ENCODE measurements at places on chromosomes 7 and 10.
A peak's percentile ranks its signal among the peaks of the same experiment; 100 is the strongest.

GRCh38 chr10:62735464-62736167 lies 68.9 kb upstream of the ADO start:
- DNase-seq: no peak

GRCh38 chr10:33100781-33101391 lies 142.9 kb upstream of the ITGB1 start:
- no peak for DNase-seq

GRCh38 chr10:85513436-85513835 lies 853.2 kb downstream of the GRID1 start:
- DNase-seq: no peak

GRCh38 chr10:86376403-86376802 lies 9.8 kb upstream of the GRID1 start:
- no peak for DNase-seq

DNA sequence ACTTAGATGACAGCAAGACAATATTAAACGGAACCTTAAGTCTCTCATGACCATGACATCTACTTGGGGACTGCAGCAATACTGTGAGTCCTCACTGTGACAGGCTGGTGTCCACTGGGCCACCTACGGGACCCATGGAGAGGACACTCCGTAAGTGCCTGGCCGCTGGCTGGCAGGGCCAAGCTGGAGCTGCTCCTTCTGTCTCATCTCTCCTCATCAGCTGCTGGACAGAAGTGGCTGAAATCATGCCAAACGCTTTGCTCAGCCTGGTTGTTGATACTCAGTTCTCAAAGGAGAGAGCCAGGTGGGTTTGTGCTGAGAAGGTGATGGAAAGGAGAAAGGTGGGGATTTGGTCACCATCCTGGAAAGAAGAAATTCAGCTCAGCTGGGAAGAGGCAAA lies 33.3 kb downstream of the AFAP1L2 start:
- no peak for DNase-seq

DNA sequence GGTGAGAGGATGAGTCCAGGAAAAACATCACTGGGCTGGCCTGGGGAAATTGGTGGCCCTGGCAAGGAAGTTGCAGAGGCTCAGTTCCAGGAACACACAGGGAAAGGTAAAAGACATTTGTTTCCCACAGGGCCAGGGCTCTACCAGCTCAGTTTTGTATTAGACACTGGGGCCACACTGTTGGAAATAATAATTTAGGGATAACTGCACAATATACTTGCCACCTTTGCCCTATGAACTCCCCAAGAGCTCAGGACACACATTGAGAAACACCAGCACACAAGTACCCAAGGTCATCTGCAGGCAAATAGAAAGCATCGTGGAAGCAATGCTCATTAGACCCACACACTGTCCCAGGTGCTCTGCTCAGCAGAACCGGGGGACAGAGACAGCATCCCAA lies 617.6 kb downstream of the PTPRN2 start:
- no peak for DNase-seq

DNA sequence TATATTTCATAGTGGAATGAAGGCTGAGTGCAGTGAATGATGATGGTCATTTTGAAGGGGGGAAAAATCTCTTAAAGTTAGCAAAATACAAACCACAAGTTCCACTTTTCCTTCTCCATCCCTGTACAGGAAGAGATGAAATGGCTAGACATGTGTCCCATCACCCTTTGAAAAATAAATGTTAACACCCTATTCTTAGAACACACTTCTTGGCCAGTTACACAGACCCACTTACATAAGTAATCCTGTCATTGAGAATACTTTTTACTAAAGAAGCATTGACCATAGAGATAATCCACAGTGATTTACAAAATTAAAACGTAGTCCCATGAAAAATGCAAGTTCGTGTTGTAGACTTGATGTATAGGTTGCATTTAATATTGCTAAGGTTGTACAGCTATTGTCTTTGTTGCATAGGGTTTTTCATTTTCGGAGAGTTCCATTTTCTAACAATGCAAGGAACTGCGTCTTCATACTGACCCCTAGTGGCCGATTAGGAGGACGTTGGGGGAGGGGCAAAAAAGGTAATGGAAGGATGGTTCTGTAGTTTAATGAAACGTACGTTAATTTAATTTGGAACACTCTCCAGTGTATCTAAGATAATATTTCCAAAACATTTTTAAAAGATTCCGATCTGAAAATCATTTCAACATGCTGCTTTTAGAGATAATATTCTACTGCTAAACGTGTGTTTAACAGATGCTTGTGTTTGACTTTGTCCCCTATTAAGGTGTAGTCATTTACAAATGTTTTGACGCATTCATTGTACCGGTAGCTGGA lies 60.9 kb downstream of the ARMC3 start:
- DNase-seq: peak; percentile 64

GRCh38 chr7:66815951-66816350 lies 75.4 kb downstream of the RABGEF1 start:
- DNase-seq: no peak

DNA sequence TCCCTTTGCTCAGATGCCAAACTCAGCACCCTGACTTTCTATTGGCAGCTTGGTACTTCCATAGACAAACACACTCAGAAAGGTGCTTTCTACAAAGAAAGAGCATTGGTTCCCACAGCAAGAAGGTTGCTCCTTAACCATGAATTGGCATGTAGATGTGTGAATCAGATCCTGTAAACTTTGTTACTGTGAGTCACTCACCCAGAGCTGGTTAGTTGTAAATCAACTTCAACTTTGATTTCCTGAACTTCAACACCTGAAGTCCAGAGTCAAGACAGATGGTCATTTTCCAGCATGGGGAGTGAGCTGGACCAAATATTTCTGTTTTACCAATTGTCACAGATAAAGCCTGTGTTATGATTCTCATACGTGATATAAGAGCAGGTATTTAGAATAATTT lies 797.2 kb downstream of the TNS3 start:
- no peak for DNase-seq

- no peak for DNase-seq
Observed at GRCh38 chr10:36801660-36802059, 323.7 kb upstream of the ANKRD30A start.

DNA sequence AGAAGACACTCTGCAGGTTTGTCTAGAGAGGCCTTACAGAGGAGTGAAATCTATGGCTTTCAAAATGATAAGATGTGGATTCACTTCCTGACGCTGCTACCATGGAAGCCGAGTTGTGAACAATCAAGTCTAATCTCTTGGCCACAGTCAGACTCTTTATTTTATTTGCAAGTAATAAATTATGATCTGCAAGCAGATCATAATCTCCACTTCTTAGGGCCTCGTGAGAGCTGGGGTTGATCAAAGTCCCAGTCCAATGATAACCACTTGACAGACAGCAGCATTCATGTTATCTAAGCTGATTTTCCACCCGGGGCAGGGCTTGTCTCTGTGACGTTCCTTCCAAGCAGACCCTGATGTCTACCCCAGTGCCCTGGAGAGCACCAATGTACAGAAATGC lies 776.4 kb upstream of the AUTS2 start:
- no peak for DNase-seq

- DNase-seq: peak; percentile 20
Observed at GRCh38 chr10:77643795-77644468, 6.3 kb upstream of the KCNMA1 start.

DNA sequence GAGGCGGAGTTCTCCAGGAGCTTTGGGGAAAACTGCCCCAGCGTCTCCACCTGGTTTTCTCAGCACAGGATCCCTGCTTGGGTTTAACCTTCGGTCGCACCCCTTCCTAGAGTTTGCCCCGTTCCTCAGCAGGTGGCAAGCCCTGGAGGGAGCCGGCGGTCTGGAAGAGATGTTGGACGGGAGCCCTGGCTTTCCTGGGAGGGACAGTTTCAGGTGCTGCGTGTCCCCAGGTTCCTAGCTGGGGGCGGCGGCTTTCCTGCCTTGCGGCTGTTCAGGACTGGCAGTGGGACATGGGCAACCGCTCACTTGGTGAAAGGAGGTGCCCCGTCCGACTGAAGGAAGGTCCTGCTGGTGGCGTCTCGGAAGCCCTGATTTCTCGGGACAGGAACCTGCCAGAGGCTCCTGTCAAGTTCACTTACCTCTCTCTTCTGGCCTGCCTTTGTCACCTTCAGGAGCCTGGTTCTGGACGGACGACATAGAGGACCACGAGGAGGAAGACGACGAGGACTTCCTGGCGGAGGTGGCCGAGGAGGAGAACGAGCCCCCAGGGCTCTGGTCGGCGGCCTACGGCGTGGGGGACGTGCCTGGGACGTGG lies 14.8 kb downstream of the ZNF316 start:
- no peak for DNase-seq

- no peak for DNase-seq
Observed at GRCh38 chr10:1345368-1345767, 289.2 kb downstream of the WDR37 start.

DNA sequence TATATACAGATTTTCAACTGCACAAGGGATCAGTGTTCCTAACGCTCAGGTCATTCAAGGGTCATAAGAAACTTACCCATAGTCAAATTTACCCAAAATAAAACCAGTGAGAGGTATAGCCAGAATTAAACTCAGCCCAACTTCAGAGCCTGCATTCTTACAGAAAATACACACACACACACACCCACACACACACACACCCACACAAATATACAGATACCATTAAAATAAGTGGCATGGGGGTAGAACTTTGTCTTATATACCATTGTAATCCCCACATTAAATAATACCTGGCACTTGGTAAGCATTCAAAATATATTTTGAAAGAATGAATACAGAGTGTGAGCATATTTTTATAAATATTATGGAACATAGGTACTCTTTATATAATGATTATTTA lies 93.8 kb downstream of the CHCHD3 start:
- no peak for DNase-seq

DNA sequence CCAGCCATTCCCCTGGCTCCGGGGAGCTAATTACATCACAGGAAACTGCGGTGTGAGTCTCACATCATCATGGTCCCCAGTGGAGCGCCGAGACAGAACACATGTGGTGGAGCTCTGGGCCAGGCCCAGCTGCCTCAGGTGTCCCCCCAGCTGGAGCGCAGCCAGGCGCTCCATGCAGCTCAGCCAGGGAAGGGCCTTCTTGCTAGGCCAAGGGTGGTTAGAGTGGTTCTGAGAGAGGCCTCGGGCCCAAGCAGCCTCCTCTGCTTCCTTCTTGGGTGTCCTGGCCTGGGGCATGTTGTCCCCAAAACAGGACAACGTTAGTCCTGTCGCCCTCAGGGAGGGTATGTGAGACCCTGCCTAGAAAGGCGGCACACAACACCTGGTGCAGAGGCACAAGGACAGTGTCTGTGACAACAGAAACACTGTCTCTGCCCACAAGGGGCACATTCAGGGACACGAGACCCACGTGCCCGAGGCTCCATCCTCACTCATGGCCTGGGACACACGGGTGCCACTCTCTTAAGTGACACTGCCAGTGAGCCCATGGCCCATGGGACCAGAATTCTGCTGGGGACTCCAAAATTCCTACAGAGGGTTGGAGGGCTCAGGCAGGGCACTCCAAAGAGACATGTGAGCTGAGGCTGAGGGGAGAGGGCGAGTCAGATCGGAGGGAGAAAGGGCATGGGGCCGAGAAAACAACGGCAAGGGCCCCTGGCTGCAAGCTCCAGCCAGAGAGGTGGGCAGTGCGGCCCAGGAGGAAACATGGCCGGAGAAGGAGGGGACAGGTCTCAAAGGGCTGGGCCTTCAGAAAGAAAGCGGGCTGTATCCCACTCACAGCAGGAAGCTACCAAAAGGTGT lies 37.0 kb upstream of the RET start:
- DNase-seq: no peak

DNA sequence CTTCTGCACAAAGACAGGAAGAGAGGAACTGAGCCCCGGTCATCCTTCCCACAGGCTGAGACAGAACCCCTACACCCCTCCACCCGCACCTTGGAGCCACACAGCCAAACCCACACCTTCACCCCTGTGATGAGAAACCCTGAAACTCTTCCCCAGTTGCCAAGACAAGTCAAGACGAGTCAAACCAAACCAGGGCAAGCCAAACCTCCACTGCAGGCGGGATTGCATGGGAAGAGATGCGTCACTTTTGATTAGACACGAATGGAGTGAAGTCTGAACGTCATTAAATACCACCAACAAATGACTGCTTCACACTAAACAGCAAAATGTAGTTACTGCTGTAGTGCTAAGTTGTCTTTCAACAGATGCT lies 73.8 kb downstream of the PRPF18 start:
- DNase-seq: no peak

- DNase-seq: no peak
Observed at GRCh38 chr10:52250510-52250909, 63.6 kb upstream of the DKK1 start.

DNA sequence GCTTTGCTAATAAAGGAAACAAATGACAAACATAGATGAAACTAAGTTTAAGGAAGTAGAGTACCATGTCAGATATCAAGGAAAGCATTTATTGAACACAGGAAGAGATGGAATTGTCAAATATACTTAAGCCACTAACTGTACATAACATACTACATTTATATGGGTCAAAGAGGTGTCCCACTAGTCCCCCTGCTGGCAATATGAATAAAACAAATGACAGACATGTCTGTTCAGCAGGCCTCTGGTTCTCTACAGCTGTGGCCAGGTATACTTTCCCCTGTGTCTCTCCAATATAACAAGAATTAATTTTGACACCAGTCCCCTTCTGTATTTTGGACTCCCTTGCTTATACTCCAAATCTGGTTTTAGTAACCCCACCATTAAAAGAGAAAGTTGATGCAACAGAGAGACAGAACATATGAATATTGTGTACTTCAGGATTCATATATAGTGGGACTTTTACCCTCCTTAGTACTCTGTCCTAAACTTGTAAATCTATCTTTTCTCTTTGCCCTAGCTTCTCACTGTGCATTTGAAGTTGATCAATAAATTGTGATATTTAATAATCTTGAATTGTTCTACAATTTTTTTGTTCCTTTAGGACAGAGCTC lies 42.9 kb downstream of the CD36 start:
- no peak for DNase-seq

DNA sequence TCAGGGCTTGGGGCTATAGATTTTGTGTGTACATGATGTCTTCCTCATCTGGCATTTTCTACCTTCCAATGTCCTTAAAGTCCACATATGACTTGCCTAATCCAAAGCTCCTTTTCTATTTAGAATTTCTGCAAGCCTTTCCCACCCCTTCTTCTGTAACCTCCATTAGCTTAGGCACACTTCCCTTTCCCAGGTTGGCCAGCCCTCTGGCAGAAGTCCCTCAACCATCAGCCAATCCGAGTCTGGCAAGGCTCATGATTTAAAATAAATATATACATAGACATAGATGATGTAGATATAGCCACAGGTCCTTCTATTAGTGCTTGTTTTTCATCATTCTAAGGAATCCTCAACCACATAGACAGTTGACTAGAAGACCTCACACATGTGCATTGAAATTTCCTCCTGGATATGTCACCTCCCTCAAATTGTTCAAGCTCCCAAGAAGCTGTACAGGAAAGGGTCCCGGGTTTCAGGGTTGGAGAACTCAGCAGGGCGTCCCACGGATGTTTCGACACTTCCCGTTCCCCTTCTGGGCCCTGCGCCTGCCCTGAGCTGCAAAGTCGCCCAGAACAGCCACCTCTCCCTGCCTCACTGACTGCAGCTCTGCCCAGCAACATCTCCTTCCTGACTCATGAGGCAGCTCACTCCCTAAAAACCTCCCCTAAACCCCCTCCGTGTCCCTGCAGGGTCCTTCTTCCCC lies 20.4 kb upstream of the PIK3AP1 start:
- no peak for DNase-seq

GRCh38 chr7:150755473-150756099 lies 18.4 kb downstream of the GIMAP5 start:
- DNase-seq: peak; percentile 70

- no peak for DNase-seq
Observed at GRCh38 chr10:11256896-11257295, 239.2 kb downstream of the CELF2 start.

- no peak for DNase-seq
Observed at GRCh38 chr7:35969066-35969465, 168.2 kb downstream of the SEPTIN7 start.
